Mesothelial cell of epicardium (in vitro differentiated cells): ENCODE measurements at places on chromosomes 1 and 21. TPM values are rescaled to one million over a fixed set of nuclear protein-coding genes. Genes with fewer than 3 reads are reported as not detected.

GRCh38 chr1:185681034-185681633 lies 53.1 kb upstream of the HMCN1 start:
- DNase-seq = no peak

DNA sequence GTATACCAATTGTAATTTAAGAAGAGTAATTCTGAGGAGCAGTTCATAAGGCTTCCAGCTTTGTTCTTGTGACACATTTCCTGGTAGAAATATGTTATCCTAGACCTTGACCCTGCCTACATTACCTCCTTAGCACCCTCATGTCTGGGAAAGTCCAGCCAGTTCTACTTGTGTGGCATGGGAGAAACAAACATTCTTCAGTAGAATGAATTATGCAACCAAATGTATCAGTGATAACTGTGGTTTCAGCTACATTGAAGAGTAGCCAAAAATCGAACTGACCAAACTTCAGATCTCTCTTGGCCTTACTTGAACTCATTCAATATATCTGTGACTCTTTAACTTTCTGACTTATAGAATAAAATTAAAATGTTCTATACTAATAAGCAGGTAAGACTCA lies 308.1 kb upstream of the LYPLAL1 start:
- DNase-seq = no peak

DNA sequence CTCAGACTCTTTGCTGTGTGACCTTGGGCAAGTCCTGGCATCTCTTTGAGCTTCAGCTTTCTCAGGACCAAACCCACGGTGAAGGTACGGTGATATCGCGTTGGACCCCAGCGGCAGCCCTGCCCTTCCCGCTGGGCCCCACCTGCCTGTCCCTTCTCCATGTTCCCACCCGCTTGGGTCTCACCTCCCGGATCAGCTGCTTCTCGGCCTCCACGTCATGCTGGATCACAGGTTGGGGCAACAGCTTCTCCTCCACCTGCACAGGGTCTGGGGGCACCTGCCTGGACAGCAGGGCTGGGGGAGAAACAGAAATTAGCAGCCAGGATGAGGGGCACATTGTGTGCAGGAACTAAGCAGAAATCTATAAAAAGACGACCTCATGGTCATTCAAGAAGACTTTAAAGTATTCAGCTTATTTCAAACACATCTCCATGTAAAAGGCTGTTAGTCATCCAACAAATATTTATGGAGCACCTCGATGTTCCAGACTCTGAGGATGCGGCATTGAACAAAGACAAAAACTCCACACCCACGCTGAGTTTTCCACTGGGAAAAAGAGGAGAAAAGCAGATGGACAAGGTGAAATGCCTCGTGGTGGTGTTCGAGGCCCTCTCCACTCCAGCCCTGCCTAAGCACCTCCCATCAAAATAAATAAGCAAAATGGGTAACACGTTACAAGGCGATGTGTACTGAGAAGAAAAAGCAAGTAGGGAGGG lies 19.5 kb downstream of the KIF17 start:
- no peak for DNase-seq

GRCh38 chr1:204254031-204254661 lies 40.4 kb upstream of the GOLT1A start:
- DNase-seq = no peak

DNA sequence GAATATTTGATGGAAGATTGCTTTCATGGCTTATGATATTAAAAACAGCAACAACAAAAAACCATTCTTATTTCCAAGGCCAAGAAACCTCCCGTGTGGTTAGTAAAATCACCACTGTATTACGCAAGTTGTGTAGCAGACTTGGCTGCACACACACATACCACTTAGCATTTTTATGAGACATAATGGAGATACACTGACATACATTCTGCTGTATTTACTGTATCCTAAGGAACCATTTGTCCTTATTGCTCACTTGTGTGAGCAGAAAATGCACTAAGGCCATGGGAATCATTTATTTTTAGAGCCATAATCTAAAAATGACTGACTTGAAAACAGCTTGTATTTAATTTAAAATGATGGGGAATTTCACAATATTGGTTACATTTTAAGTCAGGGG lies 584 bp upstream of the C1orf141 start:
- DNase-seq = no peak

DNA sequence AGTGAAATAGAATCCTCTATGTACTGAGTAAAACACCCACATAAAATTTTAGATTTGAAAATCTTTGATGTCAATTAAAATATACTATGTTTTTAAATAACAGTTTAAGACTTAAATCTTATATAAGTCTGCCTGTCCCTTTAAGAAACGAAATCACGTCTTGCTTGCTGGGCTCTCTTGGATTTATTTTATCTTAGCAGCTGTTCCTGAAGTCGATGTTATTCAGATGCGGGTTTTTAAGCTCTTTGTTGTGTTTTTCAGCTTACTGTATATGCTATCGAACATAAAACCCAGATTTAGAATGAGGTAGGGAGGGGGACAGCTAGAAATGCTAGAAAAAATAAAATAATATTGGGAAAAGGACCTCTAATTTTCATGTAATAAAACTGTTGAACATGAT lies 11.1 kb upstream of the SSX2IP start:
- no peak for DNase-seq

GRCh38 chr1:246632281-246633168 lies 66.3 kb downstream of the CNST start:
- DNase-seq = no peak

- DNase-seq = no peak
Observed at GRCh38 chr1:230169454-230170152, 102.6 kb downstream of the GALNT2 start.

DNA sequence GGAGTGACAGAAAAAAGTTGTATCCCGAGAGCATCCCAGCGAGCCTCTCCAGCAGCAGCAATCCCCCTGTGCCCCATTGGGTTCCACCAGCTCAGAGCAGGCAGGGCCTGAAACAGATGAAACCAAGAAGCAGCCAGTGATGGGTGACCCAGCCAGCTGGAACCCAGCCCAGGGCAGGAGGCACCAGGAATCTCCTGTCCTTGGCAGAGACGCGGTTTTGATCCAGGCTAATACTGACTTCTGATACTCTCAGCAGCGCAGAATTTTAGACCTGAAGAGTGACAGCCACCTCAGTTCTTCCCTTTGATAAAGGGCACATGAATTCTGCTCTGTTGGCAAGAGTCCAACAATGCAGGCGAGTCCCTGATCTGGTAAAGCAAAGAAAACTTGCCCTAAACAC lies 11.4 kb upstream of the OLIG1 start:
- no peak for DNase-seq

- DNase-seq = no peak
Observed at GRCh38 chr1:159089184-159089791, 12.7 kb upstream of the AIM2 start.

DNA sequence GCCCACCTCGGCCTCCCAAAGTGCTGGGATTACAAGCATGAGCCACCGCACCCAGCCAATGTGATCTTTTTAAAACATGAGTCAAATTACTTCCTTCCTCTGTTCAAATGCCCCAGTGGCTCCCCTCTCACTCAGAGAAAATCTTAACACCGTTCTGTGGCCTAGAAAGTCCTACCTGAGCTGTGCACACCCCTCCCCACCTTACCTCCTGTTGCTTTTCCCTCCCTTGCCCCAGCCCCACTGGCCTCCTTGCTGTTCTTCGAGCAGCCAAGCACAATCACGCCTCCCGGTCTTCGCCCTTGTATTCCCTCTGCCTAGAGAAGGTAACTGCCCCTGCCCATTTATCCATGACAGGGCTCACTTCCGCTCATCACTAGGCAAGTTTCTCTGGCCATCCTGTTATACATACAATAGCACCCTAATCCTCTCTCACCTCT lies 62.6 kb upstream of the RPL11 start:
- no peak for DNase-seq

GRCh38 chr1:118128761-118129160 lies 56.3 kb downstream of the SPAG17 start:
- DNase-seq = no peak

DNA sequence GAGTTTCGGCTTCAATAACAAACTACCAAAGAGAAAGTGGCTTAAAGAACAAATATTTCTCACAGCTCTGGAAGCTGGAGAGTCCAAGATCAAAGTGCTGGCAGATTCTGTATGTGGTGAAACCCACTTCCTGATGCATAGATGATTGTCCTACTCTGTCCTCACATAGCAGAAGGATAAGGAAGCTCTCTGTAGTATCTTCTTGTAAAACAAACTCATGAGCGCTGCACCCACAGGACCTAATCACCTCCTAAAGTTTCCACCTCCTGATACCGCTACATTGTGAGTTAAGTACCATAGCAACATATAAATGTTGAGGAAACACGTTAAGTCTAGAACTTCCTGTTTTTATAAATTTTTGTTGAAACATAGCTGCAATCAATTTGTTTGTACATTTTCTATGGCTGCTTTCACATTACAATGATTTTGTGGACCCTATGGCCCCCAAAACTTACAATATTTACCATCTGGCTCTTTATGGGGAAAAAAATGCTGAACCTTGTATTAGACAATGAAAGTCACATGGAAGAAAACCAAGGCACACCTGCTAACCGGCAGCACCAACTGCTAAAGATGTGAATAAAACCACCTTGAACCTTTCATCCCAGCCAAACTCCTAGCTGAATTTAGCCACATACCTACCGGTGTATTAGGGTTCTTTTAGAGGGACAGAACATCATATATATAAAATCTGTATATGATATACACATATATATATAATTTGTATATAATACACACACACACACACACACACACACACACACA lies 1423.4 kb downstream of the NCAM2 start:
- no peak for DNase-seq

- DNase-seq = no peak
Observed at GRCh38 chr1:172019976-172020375, 178.7 kb downstream of the DNM3 start.

- no peak for DNase-seq
Observed at GRCh38 chr21:41418956-41419680, 6.9 kb upstream of the MX1 start.

GRCh38 chr1:236753964-236754363 lies 41.1 kb upstream of the MTR start:
- no peak for DNase-seq

DNA sequence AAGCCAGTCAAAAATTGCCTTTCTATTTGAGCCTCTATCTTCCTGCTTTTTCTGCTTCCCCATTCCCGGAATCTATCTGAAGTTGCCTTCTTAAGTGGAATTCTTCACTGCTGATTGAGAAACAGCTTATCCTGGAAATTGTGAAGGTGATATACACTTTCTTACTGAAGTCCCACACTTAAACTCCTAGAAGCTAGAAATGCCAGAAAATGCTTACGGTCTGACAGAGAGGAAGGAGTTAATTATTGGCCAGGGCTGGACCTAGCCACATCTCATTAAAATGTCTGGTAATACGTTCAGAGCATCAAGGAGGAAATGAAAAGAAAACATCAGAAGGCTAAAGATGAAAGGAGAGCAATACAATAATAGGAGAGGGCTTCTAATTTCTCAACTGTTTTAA lies 292.5 kb upstream of the SNX7 start:
- no peak for DNase-seq

DNA sequence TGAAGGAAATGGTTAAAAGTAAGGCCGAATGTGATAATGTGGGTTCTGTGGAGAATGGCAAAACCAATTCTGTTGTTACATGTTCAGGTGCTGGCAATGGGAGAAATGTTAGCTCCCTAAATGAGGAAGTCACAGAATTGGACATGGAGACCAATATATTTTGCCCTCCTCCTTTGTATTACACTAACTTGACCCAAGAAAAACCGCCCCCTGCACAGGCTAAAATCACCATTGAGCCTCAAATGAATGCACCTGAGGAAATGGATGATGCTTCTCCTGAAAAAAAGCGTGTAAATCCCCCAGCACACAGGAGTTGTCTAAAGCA lies 932 bp downstream of the MAP10 start:
- no peak for DNase-seq

DNA sequence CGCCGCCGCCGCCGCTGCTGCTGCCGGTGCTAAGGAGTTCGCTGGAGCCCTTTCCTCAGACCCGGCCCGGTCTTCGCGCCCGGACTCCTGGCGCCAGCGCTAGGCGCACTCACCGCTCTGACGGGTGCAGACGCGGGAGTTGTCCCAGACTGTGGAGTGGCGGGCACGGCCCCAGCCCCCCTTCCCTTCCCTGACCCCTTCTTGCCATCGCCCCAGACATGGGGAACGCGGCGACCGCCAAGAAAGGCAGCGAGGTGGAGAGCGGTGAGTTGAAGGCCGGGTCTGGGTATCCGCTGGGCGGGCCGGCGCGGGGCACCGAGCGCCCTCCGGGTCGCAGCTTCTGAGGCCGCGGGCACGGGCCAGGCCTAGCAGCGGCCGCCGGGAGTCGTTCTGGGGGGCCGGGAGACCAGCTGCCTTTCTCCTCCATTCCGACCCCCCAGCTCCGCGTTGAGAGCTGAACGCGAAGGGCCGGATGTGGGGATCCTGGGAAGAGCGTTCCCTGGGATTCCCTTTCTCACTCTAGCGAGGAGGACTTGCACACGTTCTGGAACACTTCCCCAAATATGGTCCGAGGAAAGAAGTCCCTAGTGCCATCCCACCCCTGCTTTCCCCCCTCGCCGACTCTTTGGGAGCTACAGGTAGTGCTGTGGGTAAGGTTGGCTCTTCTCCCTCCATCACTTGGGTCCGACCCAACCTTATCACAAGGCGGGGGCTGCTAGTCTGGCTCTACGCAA lies 65.8 kb upstream of the PRKACB start:
- peak; percentile 22 for DNase-seq

GRCh38 chr1:2861988-2862813 lies 60.7 kb upstream of the TTC34 start:
- no peak for DNase-seq

DNA sequence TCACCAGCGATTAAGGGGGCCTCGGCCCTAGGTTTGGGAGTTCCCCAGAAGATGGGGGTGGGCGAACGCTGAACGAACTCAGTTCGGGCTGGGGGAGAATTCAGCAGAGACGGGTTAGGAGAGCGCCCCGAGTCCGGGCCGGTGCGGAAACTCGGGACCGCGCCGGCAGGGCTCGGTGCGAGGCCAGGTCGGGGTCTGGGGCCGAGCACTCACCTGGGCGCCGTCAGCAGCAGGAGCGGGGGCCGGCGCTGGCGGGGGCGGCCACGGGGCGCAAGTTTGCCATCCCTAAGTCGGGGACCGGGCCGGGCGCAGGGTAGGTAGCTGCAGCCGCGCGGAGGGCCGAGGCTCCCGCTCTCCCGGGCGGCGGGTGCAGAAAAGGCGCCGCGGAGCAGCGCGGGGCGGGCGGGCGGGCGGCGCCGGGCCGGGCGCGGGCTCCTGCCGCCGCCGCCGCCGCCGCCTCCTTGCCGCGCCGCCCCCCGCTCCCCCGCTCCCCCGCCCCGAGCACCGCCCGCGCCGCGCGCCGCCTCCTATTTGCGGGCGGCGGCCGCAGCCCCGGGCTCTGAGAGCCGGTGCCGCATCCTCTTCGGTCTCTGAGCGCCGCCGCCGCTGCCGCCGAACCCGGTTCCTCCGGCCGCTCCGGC lies 349 bp downstream of the ADGRB2 start:
- DNase-seq = no peak

GRCh38 chr1:200741551-200742207 lies 3.0 kb downstream of the CAMSAP2 start:
- no peak for DNase-seq

ROR1 gene
- 76.0 to 89.9 TPM (median 81.4 TPM) in 3 replicates for total RNA-seq

C8B gene
- total RNA-seq = not detected in 3 replicates

THEM5 gene
- not detected in 3 replicates for total RNA-seq

PALMD gene
- 0.32 to 0.58 TPM (median 0.49 TPM) in 3 replicates for total RNA-seq

LCE1A gene
- total RNA-seq = not detected in 3 replicates

SPRR2B gene
- total RNA-seq = not detected in 3 replicates

CACNA1S gene
- total RNA-seq = 0.05 TPM in 1 of 3 replicates, not detected in the others

KIF2C gene
- total RNA-seq = 17.1 to 20.4 TPM (median 18.2 TPM) in 3 replicates

RCAN1 gene
- total RNA-seq = 13.9 to 15.7 TPM (median 14.8 TPM) in 3 replicates

KRTAP19-1 gene
- not detected in 3 replicates for total RNA-seq
